ENCODE measurements at places on chromosomes 11 and 22. TPM values are rescaled to one million over a fixed set of nuclear protein-coding genes. Genes with fewer than 3 reads are reported as not detected.

DNA sequence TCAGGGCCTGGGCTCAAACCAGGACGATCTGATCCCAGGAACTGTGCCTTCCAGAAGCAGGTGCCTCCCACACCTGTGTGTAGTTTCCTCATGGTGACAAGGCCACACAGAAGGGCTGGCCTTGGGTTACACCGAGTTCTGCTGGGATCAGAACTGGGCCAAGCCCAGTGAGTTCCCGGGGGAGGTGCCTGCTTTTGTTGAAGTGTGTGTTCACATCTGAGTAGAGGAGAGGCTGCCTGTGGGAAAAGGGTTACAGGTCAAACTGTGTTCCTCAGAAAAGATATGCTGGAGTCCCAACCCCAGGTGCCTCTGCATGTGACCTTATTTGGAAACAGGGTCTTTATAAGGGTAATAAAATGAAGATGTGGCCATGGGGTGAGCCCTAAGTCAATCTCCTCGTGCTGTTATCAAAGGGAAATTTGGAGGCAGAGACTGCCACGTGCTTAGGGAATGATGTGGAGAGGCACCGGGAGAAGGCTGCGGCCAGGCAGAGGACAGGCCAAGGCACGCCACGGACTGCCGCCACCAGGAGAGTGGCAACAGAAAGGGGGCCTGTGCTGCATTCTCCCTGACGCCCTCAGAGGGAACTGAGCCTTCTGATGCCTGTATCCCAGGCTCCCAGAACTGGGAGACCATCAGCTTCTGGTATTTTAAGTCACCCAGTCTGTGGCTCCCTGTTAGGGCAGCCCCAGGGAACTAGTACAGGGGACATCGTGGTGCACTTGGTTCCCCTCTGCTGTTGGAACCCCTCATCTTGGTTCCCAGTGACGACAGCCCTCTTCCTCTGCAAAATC is 158.8 kb downstream of the CACNA1I start:
- no peak for DNase-seq

DNA sequence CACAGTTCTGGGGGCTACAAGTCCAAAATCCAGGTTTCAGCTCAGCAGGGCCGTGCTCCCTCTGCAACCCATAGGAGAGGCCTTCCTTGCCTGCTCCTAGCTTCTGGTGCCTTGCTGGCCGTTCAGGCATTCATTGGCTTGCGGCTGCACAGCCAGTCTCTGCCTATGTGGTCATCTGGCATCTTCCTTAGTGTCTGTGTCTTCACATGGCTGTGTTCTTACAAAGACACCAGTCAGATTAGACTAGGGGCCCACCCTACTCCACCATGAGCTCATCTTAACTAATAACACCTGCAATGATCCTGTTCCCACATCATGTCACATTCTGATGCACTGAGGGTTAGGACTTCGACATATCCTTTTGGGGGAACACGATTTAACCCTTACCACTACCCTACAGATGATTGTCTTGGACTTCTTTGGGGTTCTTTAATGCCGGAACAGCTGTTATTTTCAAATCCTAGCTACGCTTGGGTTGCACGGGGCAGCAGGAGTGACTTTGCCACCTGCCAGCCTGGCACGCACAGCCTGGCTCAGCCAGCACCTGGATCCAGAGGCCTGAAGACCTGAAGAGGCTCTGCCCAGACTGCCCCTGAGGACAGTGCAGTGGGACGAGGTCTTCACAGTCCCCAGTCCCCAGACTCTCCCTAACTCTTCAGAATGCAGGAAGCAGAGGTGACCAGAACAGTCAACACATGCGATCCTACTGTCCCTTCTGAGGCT is 7.7 kb upstream of the NEAT1 start:
- no peak for DNase-seq

GRCh38 chr22:45330548-45330947 is 20.8 kb downstream of the FAM118A start:
- no peak for DNase-seq

DNA sequence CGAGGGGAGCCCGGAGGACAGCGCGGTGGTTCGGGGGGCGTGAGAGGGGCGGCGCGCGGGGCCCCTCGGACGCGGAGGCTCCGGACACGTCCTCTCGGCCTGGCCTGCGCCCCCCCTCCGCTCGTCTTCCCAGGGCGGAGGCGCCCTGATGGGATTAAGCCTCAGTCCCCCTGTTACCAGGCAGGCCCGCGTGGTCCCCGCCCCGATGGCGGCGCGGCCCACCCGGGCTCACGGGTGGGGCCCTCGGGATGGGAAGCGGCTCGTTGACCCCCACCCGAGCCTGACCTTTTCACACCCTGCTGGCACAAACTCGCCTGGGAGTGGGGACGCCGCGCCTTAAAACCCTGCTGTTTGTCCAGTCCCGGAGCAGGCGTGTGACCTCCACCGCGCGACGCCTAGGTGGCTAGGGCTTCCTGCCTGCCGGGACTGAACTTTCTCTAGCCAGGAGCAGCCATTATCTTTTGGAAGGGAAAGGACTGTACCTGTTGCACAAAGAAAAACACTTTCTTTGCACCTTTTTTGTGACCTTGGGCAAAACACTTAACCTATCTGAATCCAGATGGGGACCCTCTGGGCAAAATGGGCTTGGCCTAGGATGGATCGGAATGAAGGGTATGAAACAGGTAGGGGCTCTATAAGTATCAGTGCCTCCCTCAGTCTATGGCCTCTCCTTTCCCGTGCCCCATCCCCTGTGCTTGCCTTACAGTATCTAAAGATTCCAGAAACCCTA is 1.0 kb downstream of the KIAA1671 start:
- DNase-seq = no peak

DNA sequence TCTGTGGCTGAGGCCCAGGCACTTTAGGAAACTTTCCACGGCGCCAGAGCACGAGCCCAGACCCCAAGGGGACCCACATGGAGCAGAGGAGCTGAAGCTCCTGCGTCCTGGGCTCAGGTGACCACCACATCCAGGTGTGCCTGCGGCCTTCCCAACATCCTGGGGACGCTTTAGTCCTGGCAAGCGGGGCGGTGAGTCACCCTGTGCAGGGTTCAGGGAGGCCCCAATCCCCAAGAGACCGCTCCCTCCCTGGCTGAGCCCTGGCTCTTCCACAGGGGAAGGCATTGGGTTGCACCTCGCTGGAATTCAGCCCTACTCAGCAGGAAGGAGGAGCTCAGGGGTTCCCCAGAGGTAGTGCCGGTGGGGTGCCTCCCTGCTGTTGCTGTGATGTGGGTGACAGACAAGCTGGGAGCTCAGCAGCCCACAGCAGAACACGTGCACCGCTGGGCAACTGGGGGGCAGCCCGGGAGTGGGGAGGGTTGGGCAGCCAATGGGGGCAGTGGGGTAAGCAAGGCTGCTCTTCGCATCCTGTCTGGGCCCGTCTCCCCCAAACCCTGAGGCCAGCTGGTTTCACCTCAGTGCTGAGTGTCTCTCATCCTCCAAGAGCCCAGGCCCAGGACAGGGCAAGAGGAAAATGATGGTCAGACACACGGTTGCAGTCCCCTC is 802.8 kb downstream of the BRD1 start:
- no peak for DNase-seq

- peak; percentile 45 for DNase-seq
Measured at GRCh38 chr11:126416542-126417090, 61.1 kb downstream of the ST3GAL4 start.

KLHDC7B gene
- 5.1 TPM for total RNA-seq

DNA sequence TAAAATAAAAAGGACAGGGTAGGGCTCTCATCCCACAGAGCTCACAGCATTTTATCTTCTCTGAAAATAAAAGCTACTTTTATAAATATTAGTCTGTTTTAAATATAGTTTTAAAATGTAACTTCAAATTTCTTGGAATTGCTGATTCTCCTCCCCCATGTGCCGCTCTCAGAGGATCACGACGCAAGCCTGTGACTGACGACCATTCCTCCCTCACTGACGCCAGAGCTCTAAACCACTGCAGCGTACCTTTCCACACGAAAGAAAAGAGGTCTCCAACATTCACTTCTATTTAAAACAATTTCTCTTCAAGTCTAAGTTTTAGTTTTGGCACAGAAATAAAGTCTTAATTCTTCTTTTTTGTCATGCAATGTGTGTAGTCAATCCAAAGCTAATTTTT is 9.3 kb downstream of the TOLLIP start:
- DNase-seq = no peak

GRCh38 chr11:118521892-118522311 is 5.4 kb upstream of the TTC36 start:
- DNase-seq = no peak

DNA sequence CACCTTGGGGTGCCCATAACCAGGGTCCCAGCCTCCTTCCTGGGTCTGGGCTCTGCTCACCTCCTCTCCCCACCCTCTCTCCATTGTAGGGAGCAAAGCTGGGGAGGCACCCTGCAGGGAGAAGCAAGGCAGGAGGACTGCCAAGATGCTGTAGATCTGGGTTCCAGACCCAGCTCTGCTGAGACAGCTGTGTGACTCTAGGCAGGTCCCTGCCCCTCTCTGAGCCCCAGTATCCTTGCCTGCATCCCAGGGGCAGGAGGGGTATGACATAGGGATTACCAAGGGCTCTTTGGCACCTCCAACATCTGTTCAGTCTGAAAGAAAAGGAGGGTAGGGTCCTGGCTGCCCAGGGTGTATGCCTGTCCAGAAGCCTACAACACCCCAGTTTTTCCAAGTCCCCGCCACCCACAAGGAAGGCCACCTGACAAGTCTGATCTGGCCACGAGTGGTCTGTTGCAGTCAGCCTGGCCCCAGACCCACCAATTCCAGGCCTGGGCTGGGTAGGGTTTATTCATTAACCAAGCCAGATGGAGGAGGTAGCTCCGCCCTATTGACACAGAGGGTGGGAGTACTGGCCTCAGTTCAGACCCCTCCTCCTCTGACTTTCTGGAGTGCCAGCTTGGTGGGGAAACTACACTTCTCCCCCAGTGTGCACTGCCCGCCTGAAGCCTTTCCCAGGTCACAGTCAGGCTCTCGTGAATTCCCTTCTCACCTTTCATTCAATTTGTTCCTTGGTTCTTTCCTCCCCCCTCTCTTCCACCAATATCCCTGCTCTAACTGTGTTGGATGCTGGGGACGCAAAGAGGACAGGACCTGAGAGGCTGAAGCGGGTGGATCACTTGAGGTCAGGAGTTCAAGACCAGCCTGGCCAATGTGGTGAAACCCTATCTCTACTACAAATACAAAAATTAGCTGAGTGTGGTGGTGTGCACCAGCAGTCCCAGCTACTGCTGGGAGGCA is 15.0 kb downstream of the STARD10 start:
- no peak for DNase-seq

DNA sequence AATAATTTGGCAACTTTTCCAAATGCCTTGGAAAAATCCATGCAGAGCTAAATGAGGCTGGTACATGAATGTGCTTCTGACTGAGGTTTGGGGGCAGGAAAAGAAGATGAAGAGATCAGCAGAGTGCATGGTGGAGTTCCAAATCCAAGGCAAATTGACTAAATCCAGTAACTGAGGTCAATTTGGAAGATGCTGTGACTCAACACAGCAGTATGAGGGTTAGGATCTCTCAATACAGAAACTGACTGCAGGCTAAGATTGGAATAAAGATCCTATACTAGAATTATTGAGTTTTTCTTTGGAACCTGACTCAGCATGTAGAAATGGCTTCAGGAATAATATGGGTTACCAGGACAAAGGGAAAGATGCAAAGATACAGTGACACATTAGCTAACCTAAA is 99.3 kb upstream of the FAT3 start:
- no peak for DNase-seq

- no peak for DNase-seq
Measured at GRCh38 chr11:92061456-92062062, 163.1 kb upstream of the FAT3 start.

TRIM6 gene
- not detected for total RNA-seq

TP53AIP1 gene
- total RNA-seq = not detected

CRYBB1 gene
- total RNA-seq = not detected

GRCh38 chr11:99160447-99160846 is 139.7 kb downstream of the CNTN5 start:
- DNase-seq = no peak

LMO2 gene
- 2.1 TPM for total RNA-seq

GRCh38 chr22:50734343-50734771 is 3.6 kb upstream of the ACR start:
- DNase-seq = no peak

GRCh38 chr11:64233913-64234586 is at the start of gene VEGFB:
Gene VEGFB (plus strand): TSS chr11:64234584. CDS start chr11:64234834, 250 bp downstream.
- DNase-seq = peak; percentile 47

- DNase-seq = no peak
Measured at GRCh38 chr11:116879800-116880625, 42.6 kb upstream of the APOA1 start.

TMEM109 gene
- 42.8 TPM for total RNA-seq

DNA sequence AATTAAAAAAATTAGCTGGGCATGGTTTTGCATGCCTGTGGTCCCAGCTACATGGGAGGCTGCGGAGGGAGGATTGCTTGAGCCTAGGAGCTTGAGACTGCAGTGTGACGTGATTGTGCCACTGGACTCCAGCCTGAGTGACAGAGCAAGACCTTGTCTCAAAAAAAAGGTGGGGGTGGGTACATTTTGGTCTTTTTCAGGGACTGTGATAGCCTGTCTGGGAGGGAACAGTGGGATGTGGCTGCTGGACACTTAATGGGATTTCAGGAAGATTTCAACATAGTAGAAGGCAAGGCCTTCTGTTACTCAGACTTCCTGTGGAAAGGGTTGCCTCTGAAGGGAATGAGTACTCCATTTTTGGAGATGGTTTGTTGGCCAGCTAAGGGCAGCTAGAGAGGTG is 40.6 kb downstream of the RELT start:
- DNase-seq = no peak

- DNase-seq = no peak
Measured at GRCh38 chr11:63937713-63938478, 906 bp upstream of the NAA40 start.

DNA sequence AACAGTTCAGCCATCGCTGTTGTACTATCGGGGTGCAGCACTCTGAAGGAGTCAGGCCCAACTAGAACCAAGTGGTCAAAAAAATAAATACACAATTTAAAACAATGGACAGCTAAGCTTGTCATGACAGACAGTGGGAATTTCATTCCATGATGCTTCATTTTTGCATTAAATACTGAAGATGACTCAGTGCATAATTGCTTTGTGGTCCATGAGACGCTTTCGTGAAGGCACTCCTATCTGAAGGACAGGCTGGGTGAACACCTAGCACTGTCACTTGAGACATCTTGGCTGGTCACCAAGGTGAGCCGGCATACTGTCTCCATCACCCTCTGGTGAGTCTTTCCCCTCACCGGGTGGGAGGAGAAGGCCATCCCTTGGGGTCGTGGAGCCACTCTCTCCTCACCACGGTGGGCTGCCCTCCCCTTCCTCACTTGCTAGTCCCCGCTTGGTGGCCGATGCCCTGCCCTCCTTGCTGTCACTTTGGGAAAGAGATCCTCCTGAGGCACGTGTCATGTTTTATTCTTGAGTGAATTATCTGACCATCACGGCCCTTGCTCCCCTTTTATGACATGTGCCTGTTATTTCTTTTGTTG is 4.9 kb upstream of the TESMIN start:
- DNase-seq = no peak

NXPE1 gene
- not detected for total RNA-seq

- no peak for DNase-seq
Measured at GRCh38 chr11:34339149-34340064, 18.4 kb downstream of the ABTB2 start.
